ENCODE measurements at places on chromosomes 2 and 18.

DNA sequence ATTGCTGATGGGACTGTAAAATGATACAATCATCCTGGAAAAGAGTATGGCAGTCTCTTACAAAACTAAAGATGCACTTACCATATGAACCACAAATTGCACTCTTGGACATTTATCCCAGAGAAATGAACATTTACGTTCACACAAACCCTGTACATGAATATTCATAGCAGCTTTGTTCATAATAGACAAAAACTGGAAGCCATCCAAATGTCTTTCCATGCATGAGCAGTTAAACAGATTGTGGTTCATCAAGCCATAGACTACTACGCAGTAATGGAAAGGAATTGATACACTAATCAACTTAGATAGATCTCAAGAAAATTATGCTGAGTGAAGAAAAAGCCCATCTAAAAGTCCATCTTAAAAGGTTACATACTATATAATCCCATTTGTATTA is 156.1 kb upstream of the SLC39A10 start:
- DNase-seq: no peak

- DNase-seq: no peak
Measured at GRCh38 chr2:149487189-149487588, 100.4 kb downstream of the MMADHC start.

DNA sequence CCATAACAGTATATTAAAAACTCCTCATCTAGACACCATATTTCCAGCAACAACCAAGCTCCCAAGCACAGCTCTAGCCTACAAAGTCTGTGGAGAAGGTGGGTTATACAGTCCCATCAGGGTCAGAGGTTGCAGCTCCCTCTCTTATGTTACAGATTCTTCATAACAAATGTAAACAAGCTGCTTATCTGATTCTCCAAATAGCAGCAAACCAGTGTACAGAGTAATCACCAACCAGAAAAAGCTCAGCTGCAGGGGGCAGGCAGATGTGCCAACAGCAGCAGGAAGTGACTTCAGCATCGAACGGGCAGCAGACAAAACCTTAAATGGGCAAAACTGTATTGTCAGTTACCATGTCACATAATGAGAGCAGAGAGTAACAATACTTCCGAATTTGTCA is 52.9 kb upstream of the NABP1 start:
- no peak for DNase-seq

DNA sequence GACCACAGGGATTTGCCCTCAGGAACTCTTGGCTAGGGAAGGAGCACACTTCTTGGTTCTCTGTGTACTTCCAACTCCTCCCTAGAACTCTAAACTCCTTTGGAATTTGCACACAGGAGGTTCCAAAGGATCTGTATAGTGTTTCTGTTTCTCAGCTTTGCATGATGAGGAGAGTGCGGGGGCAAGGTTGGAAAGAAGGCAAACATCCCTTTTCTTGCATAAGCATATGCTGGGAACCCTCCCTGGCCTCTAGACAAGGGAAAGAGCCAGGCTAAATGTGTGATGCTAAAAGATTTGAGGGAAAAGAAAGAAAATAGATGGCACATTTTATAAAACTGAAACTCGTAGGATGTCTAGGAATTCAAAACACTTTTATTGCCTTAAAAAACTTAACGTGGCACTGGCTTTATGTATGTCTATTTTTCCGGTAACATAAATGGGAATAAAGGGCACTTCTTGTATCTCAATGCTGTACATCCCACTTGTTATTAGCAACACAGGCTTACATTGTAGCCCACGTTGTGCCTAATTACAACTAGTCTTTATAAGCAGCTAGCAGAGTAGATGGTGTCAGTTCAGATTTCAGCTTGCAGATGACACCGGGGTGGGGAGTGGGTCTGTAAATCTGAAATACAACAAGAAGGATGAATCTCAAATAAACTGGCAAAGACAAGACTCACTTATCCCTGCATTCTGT is 165.8 kb downstream of the GPD2 start:
- no peak for DNase-seq

DNA sequence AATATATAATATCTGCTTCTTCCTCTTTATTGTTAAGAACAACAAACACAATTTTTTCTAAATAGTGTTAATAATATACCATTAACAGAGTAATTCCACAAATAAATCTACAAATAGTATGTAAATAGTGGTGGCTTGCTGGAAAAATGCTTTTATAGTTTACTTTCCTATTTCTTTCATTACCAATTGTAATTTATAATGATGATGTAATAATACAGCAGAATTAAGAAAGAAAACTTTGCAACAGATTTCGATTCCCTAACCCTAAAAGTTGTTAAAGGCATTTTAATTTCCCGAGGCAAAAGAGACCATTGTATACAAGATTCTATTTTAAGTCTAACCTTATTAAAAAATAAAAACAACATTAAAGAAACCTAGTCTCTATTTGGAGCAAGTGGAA is 307.9 kb downstream of the CCDC178 start:
- DNase-seq: no peak

DNA sequence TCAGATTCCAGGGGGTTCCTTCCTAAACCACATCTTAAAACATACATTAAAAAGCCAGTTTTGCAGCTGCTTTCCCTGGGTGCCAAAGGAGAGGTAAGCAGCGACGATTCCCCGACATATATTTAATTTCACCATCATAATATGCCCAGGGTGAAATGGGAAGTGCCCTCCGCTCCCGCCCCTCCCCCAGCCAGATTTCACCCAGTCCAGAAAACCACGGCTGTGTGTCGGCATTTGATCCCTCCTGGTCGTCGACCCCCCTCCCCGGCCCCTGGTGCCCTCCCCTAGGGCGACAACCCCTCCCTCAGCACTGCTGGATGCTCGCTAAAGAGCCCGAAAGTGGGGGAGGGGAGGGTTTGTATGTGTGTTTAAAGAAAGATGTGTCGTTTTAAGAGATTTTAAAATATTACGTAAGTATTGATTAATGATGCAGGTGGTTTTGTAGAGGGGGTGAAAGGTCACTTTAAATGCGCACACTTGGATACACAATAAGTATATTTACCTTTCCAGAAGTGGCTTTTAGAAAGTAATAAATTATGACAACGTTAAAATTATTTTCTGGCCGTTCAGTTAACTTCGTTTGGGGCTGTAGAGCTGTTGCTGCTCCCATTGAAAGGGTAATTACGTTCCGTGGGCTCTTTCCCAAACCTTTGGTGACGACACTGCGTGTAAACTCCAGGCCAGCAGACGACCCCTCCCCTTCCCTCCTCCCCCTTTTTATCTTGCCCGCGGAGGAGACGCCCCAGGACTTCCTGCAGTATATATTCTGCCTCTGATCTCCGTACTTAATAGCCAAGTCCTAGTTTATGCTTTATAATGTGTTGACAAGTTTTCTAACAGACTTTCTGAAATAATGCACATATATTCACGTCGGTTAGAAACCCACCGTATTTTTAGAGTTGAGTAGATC is 3.4 kb upstream of the BCL11A start:
- DNase-seq: no peak

DNA sequence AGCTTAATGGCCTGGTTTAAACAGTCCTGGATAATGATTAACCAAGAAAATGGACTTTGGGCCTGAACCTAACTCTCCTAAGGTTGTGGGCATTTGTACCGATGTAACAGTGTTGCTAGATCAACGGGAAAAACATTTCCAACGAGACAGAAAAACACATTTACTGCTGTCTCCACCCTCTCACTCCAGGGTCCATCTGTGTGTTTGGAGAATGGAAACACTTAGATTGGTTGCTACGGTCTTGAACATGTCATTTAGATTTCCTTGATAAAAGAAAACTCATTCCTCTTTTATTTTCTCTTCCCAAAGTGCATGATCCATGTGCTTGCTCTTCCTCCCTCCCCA is 88.0 kb downstream of the SOCS6 start:
- DNase-seq: no peak

- DNase-seq: no peak
Measured at GRCh38 chr2:219736209-219736608, 108.8 kb downstream of the SLC4A3 start.

GRCh38 chr2:4358837-4359236 is 655.5 kb downstream of the DCDC2C start:
- no peak for DNase-seq

- DNase-seq: no peak
Measured at GRCh38 chr2:232540441-232541041, 1.0 kb downstream of the CHRNG start.

DNA sequence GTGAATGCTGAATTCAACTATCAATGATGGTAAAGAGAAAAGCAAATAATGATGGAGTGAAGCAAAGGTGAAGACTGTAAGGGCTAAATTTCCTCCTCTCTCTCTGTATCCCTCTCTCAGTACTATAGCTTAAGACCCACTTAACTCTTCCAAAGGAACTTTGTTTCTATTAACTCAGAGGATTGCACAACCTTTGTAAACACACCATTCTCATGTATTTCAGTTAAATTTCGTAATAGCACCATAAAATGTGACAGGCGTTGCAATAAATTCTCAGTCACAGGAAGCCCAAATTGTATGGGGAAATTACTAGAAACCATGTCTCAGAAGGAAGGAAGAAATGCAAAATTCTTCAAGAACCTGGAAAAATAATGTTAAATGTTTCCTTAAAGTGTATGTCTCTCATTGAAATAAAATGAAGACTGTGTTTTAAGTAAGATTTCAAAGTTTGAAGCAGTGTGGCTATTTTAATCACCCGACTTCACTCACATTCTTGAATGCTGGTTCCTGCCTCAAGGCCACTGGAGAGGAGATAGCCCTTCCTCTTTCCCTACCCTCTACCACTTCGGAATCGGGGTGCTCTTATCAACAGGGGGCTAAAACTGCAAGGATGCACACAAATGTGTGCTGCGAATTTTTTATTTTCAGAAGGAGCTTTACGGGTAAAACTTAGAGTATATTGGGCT is 112.1 kb downstream of the FTCDNL1 start:
- DNase-seq: peak; percentile 7

GRCh38 chr2:46735108-46735691 is 180.4 kb downstream of the MCFD2 start:
- no peak for DNase-seq

DNA sequence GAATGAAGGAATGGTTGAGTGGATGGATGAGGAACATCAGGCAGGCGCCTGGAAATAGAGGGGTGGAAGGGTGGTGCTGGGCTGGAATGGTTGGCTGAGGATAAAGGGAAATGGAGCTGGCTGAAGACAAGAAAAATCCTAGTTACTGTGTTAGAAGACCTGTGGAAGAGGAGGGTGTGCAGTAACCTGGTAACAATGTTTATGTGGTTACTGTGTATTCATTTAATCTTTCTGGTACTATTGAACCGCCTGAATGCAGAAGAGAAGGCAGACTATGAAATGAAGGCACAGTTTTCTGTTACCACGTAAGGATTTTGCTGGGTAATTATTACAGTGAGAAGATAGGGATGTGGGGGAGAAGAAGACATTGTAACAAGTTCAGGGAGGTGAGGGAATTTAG is 110.3 kb upstream of the MGAT5 start:
- no peak for DNase-seq

DNA sequence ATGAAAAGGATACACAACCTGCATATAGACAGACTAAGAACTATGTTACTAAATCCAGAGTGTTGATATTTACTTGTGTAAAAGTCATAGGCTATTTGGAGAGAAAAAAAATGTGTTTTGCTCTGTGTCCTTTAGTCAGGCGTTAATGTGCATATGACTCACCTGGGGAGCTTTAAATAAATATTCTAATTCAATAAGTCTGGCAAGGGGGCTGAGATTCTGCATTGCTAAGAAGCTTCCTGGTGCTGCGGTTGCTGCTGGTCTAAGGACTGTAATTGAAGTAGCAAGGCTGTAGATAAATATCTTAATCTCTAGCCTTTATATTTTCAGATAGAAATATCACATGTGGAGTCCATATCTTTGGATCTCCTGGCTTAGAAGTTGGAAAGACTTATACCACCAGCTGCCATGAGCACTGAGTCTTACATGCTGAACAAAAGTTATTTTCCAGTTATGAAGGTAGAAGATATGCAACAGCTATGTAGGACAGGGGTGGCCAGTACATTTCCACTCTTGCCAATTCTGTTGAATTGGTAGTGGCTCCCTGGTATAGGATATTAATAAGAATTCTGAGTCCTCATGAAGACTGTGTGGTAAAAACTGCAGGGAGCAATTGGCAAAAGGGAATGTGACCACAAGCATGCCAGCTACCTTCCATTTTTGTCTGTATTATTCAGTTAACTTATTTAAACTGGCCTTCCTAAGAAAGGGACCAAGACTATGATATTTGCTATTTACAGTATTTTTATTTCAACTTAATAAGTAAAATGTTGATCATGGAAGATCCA is 4.8 kb downstream of the SPAG16 start:
- DNase-seq: no peak

DNA sequence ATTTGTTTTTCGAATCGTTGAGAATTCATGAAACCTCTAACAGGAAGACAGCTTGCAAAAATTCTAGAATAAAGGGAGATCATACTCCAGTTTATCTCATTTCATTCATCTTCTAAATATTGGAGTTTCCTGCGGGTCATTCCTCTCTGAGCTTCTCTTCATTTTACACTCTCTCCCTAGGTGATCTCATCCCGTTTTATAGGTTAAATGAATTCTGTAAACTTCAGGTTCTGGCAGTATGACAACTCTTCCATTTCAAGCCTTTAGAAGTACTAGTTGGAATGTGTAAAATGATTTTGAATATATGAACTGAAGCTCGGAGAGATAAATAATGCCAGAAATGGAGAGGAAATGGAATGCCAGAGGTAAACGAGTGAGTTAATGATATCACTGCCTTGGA is 312.4 kb downstream of the METTL4 start:
- DNase-seq: no peak

- no peak for DNase-seq
Measured at GRCh38 chr2:110852541-110853263, 120.3 kb downstream of the ACOXL start.

- no peak for DNase-seq
Measured at GRCh38 chr18:21453511-21453901, 147.0 kb downstream of the ESCO1 start.

- DNase-seq: no peak
Measured at GRCh38 chr2:146388757-146389156, 1456.1 kb upstream of the ACVR2A start.

- DNase-seq: no peak
Measured at GRCh38 chr2:136208682-136209420, 90.9 kb upstream of the CXCR4 start.

DNA sequence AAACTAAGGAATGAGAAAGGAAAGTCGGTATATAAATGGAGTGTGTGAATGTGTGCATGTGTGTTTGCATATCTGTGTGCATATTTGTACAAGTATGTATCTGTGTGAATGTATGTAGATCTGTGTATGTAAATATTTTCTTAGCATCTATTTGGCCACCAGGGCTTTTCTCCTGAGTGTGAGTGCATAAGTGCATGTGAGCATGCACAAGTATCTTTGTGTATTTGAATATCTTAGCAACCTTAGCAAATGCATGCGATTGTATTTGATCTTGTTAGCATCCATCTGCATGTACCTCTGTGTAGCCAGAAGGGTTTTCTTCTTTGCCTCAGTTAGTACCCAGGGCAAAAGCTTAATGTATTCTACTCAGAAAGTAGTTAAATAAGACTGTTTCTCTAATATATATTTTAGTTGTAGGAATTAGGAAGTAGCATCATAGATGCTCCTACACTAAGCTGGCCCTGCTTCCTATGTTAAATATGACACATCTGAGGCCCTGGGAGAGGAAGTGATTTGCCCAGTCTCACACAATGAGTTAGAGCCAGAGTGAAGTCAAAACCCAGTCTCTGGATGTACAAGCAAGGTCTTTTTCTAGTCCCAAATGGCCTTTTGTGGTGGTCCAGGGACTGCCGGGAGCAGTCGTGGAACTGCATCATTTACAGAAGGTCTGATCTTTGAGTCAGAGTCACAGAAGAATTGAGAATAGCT is 9.2 kb downstream of the FKBP1B start:
- DNase-seq: no peak

- no peak for DNase-seq
Measured at GRCh38 chr18:67134911-67135310, 381.6 kb downstream of the DSEL start.

All from AG04449 (cell line).